Motor neuron (in vitro differentiated cells): ENCODE measurements at places on chromosomes 4 and X.
A peak's percentile ranks its signal among the peaks of the same experiment; 100 is the strongest.

- peak; percentile 5 for ATAC-seq
Measured at GRCh38 chr4:11428231-11428898, at the start of gene HS3ST1. TSS of gene HS3ST1 (minus strand) at chr4:11428894. CDS start at chr4:11400005, 28,889 bp downstream.

GRCh38 chr4:1533501-1534064 is 127.3 kb upstream of the NKX1-1 start:
- ATAC-seq = no peak

DNA sequence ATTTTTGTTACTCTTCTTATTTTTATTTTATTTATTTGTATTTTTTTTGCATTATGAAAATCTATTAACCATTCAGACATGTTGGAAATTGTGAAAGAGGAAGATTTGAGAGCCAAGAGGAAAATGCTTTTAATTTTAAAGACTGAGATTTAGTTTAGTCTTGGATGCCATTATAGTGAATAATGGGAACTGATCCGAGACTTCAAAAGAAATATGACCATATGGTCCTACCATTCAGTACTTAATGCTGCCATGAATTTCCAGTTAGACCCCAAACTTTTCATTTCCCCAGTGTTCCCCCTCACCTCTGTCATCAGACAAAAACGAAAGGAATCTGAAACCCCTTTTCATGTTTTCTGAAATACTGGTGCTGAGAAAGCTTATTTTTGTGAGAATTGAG is 95.5 kb downstream of the TENM3 start:
- no peak for ATAC-seq

DNA sequence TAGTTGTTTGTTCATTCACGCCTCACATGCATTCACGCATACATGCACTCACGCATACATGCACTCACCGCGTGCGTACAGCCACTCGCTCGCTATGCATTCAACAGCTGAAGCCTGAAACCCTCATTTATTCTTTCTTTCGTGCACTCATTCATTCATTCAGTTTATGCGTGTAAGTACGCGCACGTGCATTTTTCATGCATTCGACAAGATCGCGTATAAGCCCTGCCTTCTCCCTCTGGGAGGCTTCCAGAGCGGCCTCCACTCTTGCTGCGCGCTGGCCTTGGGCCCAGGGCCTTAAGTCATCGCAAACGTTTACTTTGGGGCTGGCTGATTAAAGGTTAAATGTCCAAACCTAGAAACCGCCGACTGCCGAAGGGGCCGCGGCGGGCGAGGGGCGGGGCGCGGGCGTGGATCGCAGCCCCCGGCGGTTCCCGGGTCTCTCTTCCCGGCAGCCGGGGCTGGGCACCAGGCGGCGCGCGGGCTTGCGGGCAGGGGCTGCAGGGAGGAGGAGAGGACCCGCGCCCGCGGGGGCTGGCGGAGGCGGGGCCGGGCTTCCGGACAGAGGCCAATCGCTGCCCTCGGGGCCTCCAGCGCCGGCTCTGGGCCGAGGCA is at the start of gene GYG2:
Gene GYG2 (plus strand): TSS at position 587 of the 615 bp plus-strand sequence. CDS start 1,259 bp downstream, outside the sequence.
- ATAC-seq = peak; percentile 80

DNA sequence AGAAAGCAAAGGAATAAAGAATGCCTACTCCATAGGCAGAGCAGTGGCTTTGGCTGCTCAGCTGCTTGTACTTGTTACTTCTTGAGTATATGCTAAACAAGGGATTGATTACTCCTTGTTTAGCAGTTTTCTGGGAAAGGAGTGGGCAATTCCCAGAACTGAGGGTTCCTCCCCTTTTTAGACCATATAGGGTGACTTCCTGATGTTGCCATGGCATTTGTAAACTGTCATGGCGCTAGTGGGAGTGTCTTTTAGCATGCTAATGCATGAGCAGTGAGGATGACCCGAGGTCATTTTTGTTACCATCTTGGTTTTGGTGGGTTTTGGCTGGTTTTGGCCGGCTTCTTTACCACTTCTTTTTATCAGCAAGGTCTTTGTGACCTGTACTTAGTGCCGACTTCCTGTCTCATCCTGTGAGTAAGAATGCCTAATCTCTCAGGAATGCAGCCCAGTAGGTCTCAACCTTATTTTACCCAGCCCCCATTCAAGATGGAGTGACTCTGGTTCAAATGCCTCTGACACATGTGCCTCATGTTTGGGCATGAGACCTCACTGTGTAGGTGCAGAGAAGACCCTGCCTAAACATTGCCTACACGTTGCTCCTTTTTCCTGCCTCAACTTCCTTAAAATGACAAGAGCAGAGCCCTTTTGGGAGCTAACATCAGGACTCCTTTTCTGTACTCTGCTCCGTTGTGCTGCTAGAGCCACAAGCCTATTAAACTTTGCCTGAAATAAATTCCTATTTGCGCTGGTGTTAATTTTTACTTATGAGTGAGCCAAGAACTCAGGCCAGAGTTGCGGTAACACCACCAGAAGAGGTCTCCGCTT is 21.0 kb upstream of the UBA6 start:
- peak; percentile 74 for ATAC-seq

GRCh38 chrX:149837639-149838038 is 43.3 kb upstream of the MAGEA8 start:
- no peak for ATAC-seq

- no peak for ATAC-seq
Measured at GRCh38 chr4:113221990-113222389, 172.5 kb downstream of the ANK2 start.

DNA sequence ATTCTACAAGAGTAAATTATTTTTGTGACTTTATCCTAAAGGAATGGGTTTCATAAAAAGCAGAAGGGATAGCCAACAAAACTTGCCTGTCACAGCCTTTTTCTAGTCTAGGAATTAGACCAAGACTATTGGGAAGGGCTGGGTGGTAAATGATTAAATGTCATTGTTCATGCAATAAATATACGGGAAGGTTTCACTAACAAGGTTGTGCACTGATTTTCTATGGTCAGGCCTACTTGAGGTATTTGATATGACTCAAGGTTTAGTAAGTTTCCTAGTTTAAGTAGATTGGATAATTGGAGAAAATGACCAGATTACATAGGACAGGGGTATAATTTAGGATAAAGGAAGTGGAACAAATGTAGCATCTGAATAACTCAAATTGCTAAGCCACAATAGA is 249.1 kb upstream of the BMP3 start:
- no peak for ATAC-seq

GRCh38 chr4:167176723-167177367 is 57.4 kb downstream of the SPOCK3 start:
- ATAC-seq = no peak

DNA sequence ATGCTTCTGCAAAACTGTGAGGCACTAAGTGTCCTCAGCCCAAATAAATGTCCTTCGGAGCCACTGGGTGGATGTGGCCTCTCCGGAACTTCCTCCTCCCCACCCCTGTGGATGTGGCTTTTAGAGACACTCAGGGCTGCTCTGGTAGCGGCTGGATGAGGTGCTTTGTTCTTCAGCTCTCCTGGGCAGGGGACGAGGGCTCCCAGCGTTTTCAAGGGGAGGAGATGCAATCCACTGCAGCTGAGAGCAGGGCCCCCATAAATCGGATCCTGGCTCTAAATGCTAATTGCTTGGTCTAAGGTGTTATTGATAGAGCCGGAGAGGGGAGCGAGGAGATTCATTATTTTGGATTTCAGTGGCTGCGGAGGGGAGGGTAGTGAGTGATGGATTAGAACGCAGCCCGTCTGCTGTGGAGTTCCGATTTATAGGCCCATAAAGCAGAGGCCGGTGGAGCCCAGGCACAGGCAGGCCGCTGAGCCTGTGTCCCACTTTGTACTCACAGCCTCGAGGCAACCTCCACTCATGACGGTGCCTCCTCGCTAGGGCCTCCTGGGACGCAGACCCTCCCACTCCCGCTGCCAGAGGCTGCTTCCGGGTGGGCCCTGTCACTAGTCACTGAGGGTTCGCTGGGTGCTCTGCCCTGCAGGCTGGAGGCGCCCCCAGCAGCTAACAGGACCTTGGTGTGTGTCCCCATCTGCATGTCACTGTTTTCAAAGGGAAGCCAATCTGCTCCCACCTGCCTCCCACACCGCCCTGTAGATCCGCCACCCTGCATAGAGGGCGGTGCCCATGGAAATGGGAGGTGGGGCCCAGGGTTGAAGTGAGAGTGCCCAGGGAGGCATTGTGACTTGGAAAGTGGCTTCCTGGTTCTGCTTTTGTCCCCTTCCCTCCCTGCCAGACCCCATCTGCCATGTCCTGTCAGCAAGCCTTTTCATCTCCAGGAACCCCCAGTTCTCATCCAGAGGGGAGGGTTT is 135.4 kb upstream of the PSAPL1 start:
- ATAC-seq = peak; percentile 76

DNA sequence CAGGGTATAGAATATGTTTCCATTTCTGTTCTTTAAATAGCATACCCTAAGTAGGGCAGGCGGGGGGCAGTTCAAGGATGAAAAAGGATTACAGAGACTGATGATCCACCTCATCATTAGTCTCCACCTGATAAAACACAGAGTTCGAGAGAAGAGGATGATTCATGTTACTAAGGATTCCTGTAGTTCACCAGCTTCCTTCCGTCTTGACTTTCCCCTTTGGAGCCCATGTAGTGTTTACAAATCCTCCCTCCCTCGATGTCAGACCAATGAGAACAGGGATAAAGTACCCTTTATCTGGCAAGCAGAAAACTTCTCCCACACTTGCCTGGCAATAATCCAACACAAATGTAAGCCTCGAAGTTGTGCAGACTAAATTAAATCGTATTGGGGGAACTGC is 526.3 kb upstream of the FAM241A start:
- ATAC-seq = no peak

GRCh38 chr4:76293772-76294171 is 12.8 kb upstream of the STBD1 start:
- ATAC-seq = no peak

- no peak for ATAC-seq
Measured at GRCh38 chrX:39227371-39227770, 426.1 kb downstream of the MID1IP1 start.

- no peak for ATAC-seq
Measured at GRCh38 chrX:150731795-150732194, 38.6 kb downstream of the MTMR1 start.

DNA sequence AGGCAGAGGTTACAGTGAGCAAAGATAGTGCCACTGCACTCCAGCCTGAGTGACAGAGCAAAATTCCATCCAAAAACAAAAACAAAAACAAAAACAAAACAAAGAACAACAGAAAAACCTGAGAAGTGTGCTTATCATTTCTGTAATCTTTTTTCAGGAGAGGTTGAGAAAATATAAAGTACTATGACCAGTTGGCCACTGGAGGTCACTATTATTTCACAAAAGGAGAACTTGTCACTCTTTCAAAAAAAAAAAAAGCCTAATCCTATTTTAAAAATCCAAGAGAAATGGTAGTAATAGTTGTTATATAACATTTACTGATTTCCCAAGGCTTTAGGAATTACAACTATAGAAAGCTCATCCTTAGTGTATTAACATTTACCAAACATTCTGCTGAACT is 24.9 kb upstream of the RNF150 start:
- ATAC-seq = no peak

DNA sequence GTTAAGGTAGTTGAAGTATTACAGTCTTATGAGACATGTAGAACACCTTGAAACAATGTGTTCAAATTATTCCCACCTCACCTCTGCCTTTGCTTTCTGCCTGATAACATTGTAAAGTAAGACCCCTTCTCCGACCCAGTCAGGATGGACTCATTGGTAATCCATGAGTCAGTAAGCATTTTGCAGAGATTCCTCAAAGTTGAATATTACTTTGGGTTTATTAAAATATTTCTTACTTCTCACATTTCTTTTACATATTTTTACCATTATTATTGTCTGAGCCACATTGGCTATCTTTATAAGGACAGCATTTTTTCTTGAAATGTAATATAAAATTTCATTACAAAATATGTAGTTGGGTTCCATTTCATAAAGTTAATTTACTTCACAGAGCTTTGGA is 201.6 kb downstream of the BMPR1B start:
- no peak for ATAC-seq

- ATAC-seq = no peak
Measured at GRCh38 chr4:15690020-15690809, 8.6 kb downstream of the FAM200B start.

DNA sequence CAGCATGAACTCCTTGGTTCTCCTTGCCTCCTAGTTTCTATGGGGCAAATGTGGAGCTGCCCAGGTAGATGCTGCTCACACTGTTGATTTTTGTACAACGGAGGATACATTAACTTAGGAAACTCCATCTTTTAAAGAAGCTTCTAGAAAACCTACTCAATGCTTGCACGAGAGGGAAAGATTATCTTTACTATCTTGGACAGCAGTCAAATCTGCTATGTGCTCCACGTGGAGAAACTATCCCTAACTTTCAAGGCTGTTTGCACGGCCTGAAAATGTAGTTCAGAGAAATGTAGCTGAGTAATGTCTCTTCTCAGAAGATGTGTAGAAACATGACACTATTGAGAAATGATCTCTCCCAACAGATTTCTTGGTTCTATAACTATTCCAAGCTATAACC is 1530.9 kb upstream of the PABPC4L start:
- no peak for ATAC-seq

DNA sequence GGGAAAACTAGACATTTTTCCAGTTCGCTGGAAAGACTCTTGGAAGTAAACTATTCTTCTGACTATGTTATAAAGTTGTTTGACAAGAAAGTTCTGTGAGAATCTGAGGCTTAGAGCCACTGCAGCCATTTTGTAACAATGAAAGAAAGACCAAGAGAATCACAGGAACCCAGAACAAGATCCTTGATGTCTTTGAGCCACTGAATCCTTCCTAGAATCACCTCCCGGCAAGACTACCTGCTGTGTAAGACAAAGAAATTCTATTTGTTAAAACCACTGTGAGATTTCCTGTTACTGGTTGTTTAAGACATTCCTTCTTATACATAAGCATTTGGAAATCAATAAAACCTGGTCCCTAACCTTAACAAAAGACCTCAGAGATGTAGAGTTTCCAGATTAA is 175.7 kb upstream of the RASGEF1B start:
- ATAC-seq = no peak

- ATAC-seq = no peak
Measured at GRCh38 chr4:133045288-133045687, 103.8 kb upstream of the PCDH10 start.

DNA sequence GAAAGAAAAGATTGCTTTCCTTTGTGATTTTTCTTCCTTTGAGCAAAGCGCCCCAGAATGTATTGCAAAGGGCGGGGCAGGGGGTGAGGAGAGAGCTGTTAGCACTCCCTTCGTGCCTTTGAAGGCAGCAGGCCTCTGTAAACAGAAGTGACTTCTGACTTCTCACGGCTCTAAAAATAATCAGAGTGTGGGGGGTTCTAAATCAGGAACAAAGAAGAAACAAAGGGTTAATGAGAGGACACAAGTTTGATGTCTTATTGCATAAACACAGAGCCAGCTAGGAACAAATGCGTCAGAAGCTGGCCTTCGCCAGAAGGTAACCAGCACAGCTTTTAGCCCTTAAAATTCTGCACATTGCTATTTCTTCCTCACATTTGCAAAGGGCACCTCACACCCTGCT is 626.2 kb downstream of the MID1IP1 start:
- ATAC-seq = peak; percentile 42

DNA sequence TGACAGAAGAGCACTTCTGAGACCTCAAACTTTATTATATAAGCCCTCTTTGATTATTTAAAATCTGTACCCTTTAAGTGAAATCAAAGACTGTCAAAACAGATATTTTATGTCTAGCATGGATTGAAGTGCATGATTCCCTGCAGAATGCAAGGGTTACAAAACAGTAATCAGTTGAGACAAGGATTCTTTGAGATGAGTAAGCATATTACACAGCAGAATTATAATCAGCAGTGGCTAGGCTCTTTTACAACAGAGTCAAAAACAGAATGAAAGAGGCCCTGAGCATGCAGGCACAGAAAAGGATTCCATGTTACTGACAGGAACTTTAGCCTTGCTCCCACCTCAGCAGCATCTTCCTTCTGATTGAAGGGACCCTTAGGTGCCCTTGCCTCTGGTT is 487.9 kb upstream of the GALNT7 start:
- no peak for ATAC-seq
